ENCODE measurements at places on chromosomes 4 and X.

GRCh38 chr4:151901631-151902030, 140.8 kb upstream of the GATB start:
- DNase-seq, result no peak

DNA sequence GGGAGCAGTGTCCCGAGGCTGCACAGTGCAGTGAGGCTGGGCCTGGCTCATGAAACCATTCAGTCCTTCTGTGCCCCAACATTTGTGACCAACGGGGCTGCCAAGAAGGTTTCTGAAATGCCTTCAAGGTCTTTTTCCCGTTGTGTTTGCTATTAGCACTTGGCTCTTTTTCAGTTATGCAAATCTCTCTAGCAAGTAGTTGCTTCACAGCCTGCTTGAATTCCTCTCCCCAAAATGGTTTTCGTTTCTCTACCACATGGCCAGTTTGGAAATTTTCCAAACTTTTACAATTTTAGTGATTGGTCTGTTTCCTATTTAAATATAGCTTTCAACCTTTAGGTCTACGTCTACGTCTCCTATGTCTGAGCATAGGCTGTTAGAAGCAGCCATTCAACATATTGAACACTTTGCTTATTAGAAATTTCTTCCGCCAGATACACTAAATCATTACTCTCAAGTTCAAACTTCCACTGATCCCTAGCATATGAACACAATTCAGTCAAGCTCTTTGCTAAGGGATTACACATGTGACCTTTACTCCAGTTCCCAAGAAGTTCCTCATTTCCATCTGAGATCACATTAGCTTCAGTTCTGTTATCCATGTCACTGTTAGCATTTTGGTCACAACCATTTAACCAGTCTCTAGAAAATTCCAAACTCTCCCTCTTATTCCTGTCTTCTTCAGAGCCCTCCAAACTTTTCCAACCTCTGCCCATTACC, 901.8 kb downstream of the GLUD2 start:
- DNase-seq, result no peak

DNA sequence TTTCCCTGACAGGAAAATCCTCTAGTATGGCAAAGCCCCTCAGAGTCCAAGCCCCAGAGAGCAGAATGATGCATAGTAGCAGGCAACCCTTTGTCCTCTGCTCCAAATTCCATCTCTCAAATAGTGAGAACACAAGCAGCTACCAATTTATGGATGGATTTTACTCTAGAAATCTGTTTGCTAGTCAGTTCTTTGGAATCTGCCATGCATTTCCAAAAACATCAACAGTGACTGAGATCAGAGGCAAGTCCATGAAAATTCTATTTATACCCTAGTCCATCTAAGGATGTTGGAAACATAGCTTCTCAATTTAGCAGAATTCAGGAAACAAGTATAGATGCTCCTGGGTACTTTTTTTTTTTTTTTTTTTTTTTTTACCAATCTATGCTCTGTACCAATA, 10.0 kb upstream of the CC2D2A start:
- DNase-seq, result no peak

DNA sequence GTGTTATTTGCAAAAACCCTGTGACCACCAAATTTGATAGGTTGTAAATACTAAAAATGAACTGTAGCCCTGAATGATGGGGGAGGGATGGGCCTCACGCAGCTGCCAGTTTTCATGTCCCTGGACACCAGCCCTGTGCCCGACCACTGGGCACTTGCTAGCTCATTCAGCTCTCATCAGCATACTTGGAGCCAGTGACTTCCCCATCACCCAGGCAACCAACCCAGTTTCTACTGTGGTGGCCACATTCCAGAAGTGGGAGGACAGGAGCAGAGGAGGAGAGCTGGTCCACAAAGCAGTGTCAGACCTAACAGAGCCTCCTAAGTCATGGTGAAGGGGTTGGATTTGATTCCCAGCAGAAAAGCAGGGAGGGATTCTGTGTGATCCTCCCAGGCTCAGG, 128.2 kb downstream of the CPEB2 start:
- no peak for DNase-seq

GRCh38 chrX:153989973-153990655, 17.6 kb downstream of the TMEM187 start:
- DNase-seq, result no peak

DNA sequence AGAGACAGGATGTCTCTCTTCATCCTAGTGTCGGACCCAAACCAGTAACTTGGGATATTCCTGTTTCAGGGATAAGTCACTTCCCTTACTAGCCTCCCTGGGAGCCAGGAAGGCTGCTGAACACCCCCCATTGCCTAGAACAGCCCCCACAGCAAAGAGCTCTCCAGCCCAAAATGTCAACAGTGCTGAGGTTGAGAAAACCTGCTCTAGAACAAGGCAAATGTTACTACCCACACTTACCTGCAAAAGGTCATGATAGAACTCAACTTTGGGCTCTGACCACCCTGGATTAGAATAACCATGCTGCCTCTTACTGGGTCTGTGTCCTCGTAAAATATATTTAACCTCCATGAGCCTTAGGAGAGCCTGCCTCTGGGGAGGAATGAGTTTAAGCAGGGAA, 20.3 kb downstream of the BEX3 start:
- DNase-seq, result no peak

- no peak for DNase-seq
These were observed 116.7 kb downstream of the KLHL8 start for GRCh38 chr4:87103691-87104187.

DNA sequence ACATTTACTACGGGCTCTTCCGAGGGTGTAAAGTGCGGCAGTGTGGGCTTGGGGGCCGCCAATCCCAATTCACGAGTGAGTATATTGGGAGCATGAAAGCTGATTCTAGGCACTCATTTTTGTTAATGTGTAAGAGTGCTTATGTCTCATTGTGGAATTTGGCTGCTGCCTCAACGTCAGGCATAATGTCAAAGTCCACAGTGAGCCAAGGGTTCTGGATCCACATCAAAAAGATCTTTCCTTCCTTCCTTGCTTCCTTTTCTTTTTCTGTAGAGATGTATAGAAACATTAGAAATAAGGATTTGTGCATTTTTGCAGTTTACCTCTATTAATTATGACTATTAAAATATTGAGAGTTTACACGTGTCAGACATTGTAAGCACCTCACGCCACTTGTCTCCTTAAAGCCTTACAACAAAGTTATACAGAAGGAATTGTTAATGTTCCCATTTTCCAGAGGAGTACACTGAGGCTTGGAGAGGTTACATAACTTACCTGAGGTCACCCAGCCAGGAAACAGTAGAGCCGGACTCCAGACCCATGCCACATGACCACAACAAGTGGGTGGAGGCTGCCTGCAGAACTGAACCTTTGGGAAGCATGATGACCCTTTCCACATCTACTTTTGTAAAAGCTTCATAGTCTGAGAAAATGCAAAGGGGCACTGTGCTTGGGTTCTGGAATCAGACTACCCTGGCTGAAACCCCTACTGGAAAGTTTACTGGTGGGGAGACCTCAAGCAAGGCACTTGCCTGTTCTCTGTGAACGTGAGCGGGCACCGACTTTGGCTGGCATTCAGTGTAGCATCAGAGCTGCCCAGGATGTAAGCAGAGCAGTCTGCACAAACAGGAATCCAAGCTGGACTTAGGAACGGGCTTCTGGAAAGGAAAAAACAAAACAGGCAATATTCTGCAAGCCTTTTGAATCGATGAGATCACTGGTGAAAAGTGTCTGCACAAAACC, 761 bp downstream of the CLRN2 start:
- no peak for DNase-seq

- no peak for DNase-seq
These were observed 79.5 kb downstream of the PRKG2 start for GRCh38 chr4:81135501-81135900.

GRCh38 chr4:8281519-8282133, 12.1 kb downstream of the HTRA3 start:
- no peak for DNase-seq

GRCh38 chr4:121454251-121454979, 73.6 kb upstream of the QRFPR start:
- DNase-seq, result no peak

- no peak for DNase-seq
These were observed 176.4 kb upstream of the TBC1D9 start for GRCh38 chr4:140932501-140933045.

- DNase-seq, result no peak
These were observed 10.5 kb upstream of the PRSS48 start for GRCh38 chr4:151266497-151266896.

DNA sequence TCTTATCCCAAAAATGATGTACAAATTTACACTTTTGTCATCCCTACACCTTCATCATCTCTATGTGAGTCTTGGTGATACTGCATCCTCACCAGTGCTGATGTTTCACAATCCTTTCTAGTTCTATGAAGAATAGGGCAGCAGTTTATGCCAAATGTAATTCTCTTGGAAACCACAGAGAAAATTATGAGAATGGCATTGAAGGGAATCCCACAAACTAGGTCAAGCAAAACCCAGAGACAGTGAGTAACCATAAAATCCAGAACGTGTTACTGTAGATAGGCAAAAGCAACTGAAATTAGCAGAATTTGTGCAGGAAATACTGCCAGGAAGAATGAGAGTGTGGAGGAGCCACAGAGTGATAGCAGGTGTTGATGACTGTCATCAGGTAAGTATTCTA, 24.5 kb downstream of the IL15 start:
- DNase-seq, result no peak

- no peak for DNase-seq
These were observed 210.6 kb downstream of the LDB2 start for GRCh38 chr4:16687845-16688244.

DNA sequence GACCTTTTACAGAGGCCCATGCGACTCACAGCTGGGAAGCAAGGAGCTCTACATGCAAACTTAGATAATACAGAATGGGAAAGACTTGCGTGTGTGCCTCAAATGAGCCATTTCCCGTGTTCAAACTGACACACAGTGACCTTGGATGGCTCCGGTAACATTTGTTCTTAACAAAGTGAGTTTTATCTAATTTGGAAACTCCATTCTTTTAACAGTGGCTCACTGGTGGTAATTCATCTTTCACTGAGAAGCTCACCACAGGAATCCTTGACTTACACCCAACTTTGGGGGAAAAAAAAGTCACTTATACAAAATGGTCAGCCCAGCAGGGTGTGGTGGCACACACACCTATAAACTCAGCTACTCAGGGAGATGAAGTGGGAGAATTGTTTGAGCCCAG, 190.6 kb downstream of the LDB2 start:
- DNase-seq, result no peak

All from stimulated activated CD4-positive, alpha-beta T cell treated with anti-CD3 and anti-CD28 coated beads, Interleukin-15, amount 100 ng/mL, for 1 hour (primary cell).